Suppressor macrophage treated with lipopolysaccharide for 1 hour (primary cell): ENCODE measurements at places on chromosomes 13 and 19.

- DNase-seq, result no peak
Measured at GRCh38 chr19:45863335-45863839, 440 bp upstream of the SYMPK start.

- DNase-seq, result no peak
Measured at GRCh38 chr19:15354566-15355296, 22.4 kb upstream of the BRD4 start.

GRCh38 chr13:99894105-99894839 is 77.3 kb downstream of the ZIC5 start:
- DNase-seq, result no peak

DNA sequence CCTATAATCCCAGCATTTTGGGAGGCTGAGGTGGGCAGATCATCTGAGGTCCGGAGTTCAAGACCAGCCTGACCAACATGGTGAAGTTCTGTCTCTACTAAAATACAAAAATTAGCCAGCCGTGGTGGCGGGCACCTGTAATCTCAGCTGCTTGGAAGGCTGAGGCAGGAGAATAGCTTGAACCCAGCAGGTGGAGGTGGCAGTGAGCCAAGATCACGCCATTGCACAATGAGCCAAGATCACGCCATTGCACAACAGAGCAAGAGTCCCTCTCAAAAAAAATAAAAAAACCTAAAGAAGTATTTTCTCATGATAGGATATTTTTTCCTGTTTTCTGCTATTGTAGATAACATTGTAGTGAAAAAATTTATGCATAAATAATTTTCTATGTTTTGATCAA is 13.3 kb downstream of the IFT88 start:
- no peak for DNase-seq

GRCh38 chr19:38831142-38831605 is 420 bp downstream of the ECH1 start:
- DNase-seq, result peak; percentile 74

- DNase-seq, result no peak
Measured at GRCh38 chr13:105471673-105472072, 1063.8 kb downstream of the EFNB2 start.

DNA sequence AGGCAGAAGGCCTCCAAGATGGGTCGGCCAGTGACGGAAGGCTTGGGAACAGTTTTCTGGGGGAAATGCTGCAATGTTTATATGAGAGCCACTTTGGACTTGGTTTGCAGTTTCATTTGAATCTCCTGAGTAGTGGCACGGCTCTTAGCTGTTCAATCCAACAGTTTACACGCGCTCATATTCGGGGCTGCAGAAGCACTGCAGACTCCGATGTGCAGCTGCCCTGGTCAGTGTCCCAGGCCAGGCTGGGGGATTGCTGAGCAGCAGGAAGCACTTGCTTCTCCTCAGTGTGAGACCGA is 31.7 kb downstream of the CEBPG start:
- DNase-seq, result no peak

DNA sequence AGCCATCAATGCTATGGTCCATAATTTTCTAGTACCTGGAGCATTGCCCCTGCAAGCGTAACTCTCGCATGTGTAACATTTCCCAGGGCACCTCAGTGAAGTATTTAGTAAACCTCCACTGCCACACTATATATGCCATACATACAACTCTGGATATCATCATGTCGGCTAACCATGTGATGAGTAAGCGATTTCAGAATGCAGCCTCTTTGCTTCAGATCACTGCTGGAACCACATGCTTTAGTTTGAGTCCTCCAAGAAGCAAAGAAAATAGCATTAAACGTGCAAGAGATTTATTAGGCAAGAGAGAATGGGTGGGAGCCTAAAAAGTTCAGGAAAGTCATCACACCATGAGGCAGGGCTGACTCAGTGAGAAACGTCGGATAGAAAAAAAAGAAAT is 635.6 kb upstream of the SLITRK5 start:
- DNase-seq, result no peak

DNA sequence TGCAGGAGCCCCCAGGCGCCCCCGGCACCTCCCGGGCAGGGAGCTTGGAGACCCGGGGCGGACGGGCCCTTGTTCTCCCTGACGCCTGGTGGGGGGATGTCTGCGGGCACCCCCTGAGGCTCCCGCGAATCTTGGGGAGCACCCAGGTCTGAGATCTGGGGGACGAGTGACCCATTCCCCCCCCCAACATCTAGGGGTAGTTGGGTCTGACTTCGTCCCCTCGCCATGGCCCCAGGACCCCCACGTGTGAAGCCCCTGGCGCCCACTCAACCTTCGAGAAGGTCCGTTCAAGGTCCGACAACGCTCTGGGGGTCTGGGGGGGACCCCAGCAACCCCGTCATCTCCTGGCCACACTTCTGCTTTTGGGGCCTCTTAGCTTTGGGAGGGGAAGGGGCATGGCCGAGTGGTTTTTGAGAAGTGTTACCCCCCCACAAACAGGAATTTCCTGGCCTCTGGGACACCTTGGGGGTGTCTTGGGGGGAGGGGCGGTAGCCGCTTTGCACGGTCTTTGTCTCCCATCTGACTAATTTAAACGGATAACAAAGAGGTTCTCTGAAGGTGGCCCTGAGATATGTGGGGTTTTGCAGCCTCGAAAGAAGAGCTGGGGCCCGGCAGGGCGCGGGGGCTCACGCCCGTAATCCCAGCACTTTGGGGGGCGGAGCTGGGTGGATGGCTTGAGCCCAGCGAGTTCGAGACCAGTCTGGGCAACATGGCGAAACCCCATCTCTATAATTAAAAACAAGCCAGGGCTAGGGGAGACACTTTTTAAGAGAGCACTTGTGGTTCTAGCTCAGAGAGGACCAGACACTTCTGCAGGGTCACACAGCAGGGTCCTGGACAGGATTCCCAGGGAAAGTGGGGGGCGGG is 608 bp downstream of the CNN2 start:
- DNase-seq, result peak; percentile 66

GRCh38 chr19:58578012-58578925 is 5.1 kb upstream of the MZF1 start:
- no peak for DNase-seq

- no peak for DNase-seq
Measured at GRCh38 chr13:97261254-97262005, 39.3 kb downstream of the MBNL2 start.

DNA sequence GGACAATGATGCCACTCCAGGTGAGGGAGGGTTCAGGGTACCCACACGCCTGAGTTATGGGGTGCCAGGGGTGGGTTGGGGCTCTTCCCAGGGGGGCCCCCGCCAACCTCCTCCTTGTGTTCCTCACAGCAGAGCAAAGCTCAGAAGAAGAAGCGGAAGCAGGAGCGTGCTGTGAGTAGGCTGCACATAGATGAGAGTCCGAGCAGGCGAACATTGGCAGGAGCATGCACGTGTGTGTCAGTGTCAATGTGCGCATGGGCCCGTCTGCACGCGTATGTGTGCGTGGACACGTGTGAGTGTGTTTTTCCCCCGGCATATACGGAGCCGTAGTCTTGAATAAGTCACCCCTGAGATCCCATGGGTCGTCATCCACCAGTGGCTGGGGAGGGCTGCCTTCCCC is 12.4 kb upstream of the USE1 start:
- no peak for DNase-seq

GRCh38 chr13:107210723-107211030 is 642.7 kb upstream of the ARGLU1 start:
- no peak for DNase-seq

DNA sequence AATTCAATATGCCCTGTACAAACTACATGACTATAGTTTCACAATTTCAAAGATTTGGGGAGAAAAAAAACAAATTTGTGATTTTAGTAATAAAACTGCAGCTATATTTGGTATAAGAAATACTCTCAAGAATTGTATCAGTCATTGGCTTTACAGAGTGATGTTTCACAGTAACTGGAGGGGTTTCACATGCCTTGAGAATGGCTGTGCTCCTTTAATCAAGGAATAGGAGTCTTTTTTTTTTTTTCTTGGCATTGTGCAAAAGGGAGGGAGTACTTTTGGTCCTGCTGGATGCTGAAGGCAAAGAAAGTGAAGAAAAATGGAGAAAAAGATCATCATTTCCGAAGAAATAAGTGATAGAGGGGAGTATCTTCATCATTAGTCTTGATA is 6.8 kb downstream of the ZNF507 start:
- DNase-seq, result no peak

GRCh38 chr19:37551129-37551993 is 43.2 kb downstream of the ZNF571 start:
- peak; percentile 81 for DNase-seq

- DNase-seq, result no peak
Measured at GRCh38 chr19:39825093-39825463, 8.9 kb downstream of the DYRK1B start.

GRCh38 chr13:21079221-21079620 is 17.8 kb upstream of the LATS2 start:
- DNase-seq, result no peak

DNA sequence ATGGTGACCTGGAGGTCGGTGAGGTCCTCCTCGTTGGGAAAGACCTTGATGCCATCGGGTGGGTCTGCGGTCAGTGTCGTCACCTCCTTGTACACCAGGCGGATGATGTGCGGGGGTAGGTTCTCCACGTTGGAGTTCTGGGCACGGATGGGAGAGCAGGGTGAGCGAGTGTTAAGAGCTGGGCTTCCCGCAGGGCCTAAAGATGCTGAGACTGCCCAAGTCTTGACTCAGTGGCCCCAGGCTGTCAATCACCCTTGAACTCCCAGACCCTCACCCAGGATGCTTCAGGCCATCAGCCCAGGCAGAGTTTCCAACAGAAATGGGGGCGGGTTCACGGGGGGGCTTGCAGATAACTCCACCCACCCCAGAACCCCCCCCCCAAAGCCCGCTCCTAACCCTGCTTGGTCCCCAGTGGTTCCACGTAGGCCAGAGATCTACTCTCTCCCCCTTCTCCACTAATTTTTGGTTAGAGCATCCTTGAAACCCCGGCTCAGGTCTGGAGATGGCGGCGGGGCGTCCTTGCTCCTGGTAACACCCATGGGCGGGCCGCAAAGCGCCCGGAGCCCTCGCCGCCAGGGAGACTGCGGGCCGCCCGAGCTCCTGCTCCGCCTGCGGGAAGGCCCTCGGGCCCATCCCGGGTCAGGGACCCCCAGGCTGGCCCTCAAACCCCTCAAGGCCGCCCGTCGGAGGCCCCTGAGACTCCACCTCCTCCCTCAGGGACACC is 600 bp downstream of the UBE2S start:
- DNase-seq, result peak; percentile 59

DNA sequence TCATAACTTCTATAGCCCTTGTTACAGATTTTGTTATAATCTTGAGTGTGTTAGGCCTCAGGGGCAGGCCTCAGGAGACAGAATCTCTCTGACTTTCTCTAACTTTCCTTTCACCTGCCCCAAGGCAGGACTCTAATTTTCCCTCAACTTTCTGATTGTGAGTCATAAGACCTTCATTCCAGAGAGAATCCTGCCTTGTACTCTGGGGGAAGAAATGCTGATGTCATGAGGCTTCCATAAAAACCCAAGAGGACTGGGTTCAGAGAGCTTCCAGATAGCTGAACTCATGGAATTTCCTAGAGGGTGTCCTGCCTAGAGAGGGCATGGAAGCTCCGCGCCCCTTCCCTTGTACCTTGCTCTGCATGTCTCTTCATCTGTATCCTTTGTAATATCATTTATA is 5.3 kb upstream of the KBTBD6 start:
- DNase-seq, result no peak

- DNase-seq, result no peak
Measured at GRCh38 chr13:43086181-43086580, 62.8 kb downstream of the DNAJC15 start.

DNA sequence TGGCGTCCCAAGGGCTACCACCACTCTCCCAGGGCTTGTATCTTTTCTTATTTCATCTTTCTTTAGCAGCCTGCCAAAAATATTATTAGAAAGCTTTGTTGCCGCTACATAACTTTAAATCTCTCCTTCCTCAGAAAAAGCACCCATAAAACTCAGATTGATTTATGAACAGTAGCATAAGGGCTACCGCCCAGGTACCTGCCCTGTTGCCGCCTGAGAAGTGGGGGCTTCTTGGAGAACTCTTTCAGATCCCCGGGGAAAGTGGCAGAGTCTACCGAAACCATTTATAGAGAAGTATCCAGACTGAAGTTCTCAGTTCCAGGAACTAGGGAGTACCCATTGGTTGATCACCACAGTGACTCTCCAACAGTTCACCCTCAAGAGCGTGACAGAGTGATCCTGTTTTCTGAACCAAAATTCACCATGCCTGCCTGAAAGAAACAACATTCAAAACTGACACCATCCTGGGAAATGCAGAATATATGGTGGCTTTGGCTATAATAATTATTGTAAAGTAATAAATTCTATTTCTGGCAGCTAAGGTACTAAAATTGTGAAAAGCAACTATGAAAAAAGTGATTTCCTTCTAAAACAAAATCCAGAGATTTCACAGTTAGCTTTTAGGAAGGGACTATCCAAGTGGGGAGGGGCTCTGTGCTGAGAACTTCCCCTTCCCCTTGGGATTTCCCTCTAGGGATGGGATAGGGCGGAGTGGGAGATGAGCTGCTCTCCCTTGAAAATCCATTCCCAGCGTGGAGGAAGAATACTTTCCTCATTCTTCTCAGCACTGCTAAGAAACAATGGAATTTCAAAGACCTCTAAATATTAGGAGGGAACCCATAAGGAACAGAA is 877 bp upstream of the N4BP2L1 start:
- DNase-seq, result peak; percentile 90

- DNase-seq, result no peak
Measured at GRCh38 chr19:45324349-45324907, 1.8 kb upstream of the CKM start.

DNA sequence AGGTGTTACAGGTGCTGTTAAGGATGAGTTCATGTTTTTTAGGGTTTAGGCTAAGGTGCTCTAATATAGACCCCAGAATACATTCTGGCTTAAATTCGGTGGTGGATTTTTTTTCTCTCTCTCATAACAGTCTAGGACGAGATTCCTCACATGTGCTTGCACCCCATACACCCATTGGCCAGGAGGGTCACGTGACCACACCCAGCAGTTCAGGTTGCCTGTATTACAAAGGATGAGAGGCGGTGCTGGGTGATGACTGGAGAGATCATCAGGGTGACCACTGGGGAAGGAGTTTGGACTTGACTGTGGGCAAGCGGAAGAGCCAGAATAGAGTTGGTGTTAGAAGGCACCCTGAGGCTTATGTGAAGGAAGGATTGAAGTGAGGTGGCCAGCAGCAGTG is 27.7 kb downstream of the PPP2R1A start:
- no peak for DNase-seq

- DNase-seq, result no peak
Measured at GRCh38 chr19:35349614-35350521, 2.2 kb downstream of the FFAR1 start.

DNA sequence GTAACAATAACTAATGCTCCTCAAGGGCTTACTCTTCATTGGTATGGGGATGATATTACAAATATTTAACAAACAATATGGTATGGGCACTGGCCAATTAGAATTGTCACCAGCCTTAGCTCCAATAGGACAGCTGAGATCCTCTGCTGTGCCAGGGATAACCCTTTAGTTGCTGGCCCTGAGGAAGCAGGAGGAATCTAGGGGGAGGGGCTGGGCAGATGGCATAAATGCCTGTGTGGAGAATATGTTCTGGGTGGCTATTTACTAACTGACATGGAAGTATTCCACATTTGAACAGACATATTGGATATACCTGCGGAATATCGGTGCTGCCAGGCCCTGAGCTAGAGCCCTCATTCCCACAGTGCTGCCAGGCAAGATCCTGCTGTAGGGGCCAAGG is 16.6 kb upstream of the LRCH1 start:
- DNase-seq, result no peak

GRCh38 chr13:25625414-25625813 is 253.6 kb downstream of the ATP8A2 start:
- no peak for DNase-seq
